Uterine smooth muscle cell (primary cell): ENCODE measurements at places on chromosomes 16 and 17. TPM values are rescaled to one million over a fixed set of nuclear protein-coding genes. Genes with fewer than 3 reads are reported as not detected.

C17orf50 gene
- total RNA-seq: not detected in 2 replicates

CCL4 gene
- not detected in 2 replicates for total RNA-seq

UMOD gene
- not detected in 2 replicates for total RNA-seq

CLDN7 gene
- 2.1 and 4.5 TPM in 2 replicates for total RNA-seq

KRT32 gene
- not detected in 2 replicates for total RNA-seq

KRT36 gene
- 0.11 and 0.12 TPM in 2 replicates for total RNA-seq

PLXDC1 gene
- 0.11 TPM in 1 of 2 replicates, not detected in the other for total RNA-seq

CHD9 gene
- 48.9 and 62.0 TPM in 2 replicates for total RNA-seq

HOXB13 gene
- not detected in 2 replicates for total RNA-seq

TMEM231 gene
- 15.1 and 18.4 TPM in 2 replicates for total RNA-seq

CARD14 gene
- total RNA-seq: under 0.01 TPM in 2 replicates

KRTAP4-5 gene
- total RNA-seq: not detected in 2 replicates

GJC1 gene
- total RNA-seq: 56.0 and 69.2 TPM in 2 replicates

GCGR gene
- not detected in 2 replicates for total RNA-seq

KRT27 gene
- not detected in 2 replicates for total RNA-seq

PRSS53 gene
- 2.7 and 3.2 TPM in 2 replicates for total RNA-seq

C16orf96 gene
- total RNA-seq: not detected in 2 replicates

TBC1D3H gene
- not detected in 2 replicates for total RNA-seq

FOXN1 gene
- under 0.01 TPM in 1 of 2 replicates, not detected in the other for total RNA-seq

IGSF6 gene
- total RNA-seq: under 0.01 TPM in 1 of 2 replicates, not detected in the other

C17orf58 gene
- 14.2 and 14.8 TPM in 2 replicates for total RNA-seq

CCL4L2 gene
- not detected in 2 replicates for total RNA-seq

SLFN14 gene
- total RNA-seq: not detected in 2 replicates

TRIM16 gene
- 43.2 and 70.1 TPM in 2 replicates for total RNA-seq

SLC5A10 gene
- total RNA-seq: under 0.01 TPM in 1 of 2 replicates, not detected in the other
